ENCODE measurements at places on chromosomes 11 and 22.

- DNase-seq: no peak
These were observed 34.8 kb downstream of the EFCAB6 start for GRCh38 chr22:43777286-43777685.

DNA sequence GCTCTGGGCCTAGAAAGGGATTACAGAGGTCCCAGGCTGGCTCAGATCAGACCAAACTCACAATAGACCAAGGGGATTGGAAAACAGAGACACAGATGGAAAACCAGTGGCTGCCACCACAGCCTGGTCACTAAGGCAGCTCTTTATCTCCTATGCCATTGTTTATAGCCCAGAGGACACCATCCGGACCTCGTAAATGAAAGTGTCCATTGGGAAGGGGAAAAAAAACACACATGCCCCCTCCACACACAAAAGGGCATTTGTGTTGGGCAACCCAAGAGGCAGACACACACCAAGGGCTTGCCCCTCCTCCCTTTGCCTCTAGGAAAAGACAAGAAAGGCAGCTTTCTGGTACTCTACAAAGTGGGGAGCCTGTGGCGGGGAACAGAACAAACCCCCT lies 85.9 kb downstream of the GAB2 start:
- DNase-seq: no peak

- DNase-seq: no peak
These were observed 21.4 kb downstream of the YPEL1 start for GRCh38 chr22:21714059-21714770.

- DNase-seq: peak; percentile 84
These were observed at the start of gene RAB36 for GRCh38 chr22:23144932-23145877. TSS of gene RAB36 (plus strand) at chr22:23145477. CDS start at chr22:23146617, 1,140 bp downstream.

DNA sequence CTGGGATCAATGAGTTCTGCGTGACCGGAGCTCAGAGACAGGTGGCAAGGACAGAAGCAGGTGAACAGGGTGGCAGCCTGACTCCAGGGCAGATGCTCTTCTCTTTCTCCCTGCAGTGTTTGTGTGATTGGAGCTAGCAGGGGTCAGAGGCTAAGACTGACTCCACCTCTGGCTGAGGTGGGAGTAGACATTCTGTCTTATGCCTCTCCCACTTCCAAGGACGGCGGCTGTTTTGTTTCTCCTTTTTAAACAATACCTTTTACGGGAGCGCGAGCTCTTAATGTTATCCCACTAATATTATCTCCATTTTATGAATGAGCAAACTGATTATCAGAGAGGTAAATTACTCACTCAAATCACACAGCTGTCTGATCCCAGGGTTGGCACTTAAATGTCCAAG lies 323.7 kb downstream of the MIAT start:
- no peak for DNase-seq

DNA sequence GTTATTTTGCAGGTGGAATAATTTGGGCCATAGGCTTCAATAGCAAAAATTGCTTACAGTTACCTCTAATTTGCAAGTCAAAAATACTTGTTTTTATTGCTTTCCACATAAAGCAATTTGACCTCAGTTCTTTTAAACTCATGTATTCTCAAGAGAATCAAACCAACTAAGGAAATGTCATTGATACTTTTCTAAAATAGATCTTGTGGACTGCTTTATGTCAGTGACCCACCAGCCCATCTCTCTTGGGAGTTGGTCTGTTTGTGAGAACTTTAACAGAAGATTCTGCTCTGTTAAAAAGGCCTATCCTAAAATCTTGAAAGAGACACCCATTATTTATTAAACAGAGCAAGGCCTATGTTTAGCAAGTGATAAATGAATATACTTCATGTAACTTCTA lies 75.2 kb downstream of the DDIAS start:
- no peak for DNase-seq

- no peak for DNase-seq
These were observed 837.8 kb downstream of the TBC1D22A start for GRCh38 chr22:47600281-47600680.
